Left lobe of liver (tissue), 2 donors: ENCODE measurements at places on chromosomes 16 and 17. TPM values are rescaled to one million over a fixed set of nuclear protein-coding genes. Genes with fewer than 3 reads are reported as not detected.

GRCh38 chr16:25260416-25260815, 2.8 kb upstream of the ZKSCAN2 start:
- DNase-seq, result no peak

- peak; percentile 97 for DNase-seq
These were observed at the start of gene CES1 for GRCh38 chr16:55832773-55833691. CES1 (minus strand) TSS chr16:55833096; CDS start chr16:55833055, 41 bp downstream.

The ARL5C gene
- total RNA-seq, result not detected

DNA sequence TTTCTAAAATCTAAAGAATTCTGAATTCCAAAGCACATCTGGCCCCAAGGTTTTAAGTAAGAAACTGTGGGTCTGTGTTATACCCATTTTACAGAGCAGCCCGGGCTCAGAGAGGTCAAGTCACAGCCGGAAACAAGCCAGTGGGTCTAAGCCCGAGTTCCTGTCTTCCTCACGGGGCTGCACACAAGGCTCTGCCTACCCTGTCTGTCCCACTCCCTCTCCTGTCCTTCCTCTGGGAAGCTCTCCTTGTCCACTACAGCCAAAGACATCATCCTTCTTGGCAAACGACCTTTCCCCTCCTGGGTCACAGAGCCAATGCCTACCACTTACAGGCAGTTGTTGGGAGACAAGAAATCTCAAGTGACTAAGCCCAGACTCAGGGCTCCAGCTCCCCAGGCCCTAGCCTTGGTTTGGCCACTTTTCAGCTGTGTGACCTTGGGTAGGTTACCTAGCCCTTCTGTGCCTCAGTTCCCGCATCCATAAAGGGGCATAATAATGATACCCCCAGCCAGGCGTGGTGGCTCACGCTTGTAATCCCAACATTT, 55.6 kb upstream of the MAP3K14 start:
- DNase-seq, result no peak

- no peak for DNase-seq
These were observed 6.4 kb downstream of the DOC2A start for GRCh38 chr16:30004424-30004776.

The OMG gene
- total RNA-seq, result 0.38 TPM

The GEMIN4 gene
- total RNA-seq, result 7.4 TPM

GRCh38 chr17:58083491-58084316, 485 bp downstream of the DYNLL2 start:
- DNase-seq, result peak; percentile 68

The C1QL1 gene
- total RNA-seq, result 0.13 TPM

The KRT35 gene
- not detected for total RNA-seq

GRCh38 chr16:19380328-19380727, 37.4 kb upstream of the TMC5 start:
- DNase-seq, result no peak

- DNase-seq, result no peak
These were observed 470.7 kb downstream of the SOX9 start for GRCh38 chr17:72591289-72592241.

- DNase-seq, result no peak
These were observed 72.1 kb upstream of the LYRM9 start for GRCh38 chr17:27965224-27965623.

DNA sequence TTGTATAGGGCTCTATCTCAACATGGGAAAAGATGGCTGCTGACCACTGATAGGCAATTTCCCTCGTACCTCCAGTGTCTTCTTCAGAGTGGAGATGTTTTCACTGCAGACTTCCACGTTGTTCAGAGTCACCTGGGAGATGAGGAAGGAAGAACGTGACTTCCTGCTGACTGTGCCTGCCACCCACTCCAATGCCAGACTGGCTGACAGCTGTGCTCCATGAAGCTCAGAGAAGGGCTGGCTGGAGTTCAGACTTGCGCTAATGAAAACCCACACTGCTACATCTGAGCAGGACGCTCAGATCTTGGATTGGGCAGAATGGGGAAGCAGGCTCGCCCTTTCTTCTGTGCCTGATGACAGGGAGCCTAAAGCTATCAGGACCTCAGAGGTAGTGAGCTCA, 33.1 kb downstream of the COG4 start:
- DNase-seq, result no peak

GRCh38 chr16:67781565-67781921, 24.8 kb downstream of the RANBP10 start:
- no peak for DNase-seq

DNA sequence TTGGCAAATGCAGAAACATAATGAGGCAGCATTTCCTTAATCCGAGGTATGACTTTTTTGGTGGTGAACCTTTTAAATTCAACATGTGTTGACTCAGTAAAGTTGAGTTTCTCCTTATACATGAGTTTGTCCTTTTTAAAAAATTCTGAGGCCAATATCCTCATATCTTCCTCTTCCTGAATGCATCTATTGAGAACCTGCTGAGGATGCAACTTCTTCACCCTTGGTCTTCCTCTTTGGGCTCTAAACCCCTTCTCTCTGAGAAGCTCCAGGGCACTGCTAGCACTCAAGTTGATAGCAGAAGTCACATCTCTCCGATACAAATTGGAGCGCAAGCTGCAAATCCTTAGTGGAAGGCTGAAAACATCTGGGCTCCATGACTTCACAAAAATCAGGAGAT, 3.3 kb downstream of the SLFN14 start:
- no peak for DNase-seq

The RPL27 gene
- 293 TPM for total RNA-seq

DNA sequence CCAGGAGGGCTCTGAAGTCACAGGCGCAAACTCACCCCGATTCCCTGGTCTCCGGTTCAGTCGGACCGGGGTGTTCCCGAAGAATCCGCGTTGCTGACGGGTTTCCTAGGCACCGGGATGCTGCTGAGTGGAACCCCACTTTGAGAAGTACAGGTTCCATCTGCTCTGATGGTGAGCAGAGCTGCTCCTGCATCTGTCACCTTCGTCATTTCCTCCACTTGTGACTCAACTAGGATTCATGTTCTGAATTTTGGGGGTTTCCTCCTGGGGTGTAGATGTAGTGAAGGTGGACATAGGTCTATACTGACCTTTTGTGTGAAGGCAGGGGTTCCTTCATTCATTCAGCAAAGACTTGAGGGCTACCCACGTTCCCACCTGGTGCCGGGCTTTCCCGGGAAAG, 25.0 kb downstream of the LGALS3BP start:
- no peak for DNase-seq

The PERCC1 gene
- total RNA-seq, result not detected

- no peak for DNase-seq
These were observed 31.1 kb downstream of the SLFN11 start for GRCh38 chr17:35342276-35342675.

DNA sequence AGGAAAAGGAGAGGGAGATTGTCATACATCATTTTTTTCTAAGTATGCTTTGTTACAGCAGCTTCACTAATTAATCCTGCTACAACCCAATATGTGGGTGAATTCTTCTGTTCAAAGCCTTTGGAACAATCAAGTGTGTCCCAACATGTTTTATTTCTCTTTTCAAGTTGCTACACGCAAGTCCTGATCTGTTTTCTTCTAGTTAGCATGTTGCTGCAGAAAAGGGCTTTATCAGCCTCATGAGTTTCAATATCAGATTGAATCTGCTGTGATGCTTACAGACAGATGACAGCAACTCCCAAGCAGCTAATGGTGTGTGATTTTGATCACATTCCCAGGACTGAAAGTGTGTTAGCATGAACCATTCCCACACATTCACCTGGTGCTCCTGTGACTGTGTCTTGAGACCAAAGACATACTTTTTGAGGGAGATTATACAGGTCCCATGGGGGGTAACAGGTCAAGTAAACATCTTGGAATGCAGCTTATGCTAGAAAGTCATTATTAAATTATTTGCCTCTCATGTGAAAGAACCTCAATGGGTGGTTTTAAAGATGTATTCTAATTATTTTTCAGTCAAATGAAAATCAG, 96.9 kb upstream of the KCNJ16 start:
- DNase-seq, result no peak

The PIRT gene
- total RNA-seq, result not detected

GRCh38 chr17:9837551-9838471, 12.1 kb downstream of the GLP2R start:
- no peak for DNase-seq

DNA sequence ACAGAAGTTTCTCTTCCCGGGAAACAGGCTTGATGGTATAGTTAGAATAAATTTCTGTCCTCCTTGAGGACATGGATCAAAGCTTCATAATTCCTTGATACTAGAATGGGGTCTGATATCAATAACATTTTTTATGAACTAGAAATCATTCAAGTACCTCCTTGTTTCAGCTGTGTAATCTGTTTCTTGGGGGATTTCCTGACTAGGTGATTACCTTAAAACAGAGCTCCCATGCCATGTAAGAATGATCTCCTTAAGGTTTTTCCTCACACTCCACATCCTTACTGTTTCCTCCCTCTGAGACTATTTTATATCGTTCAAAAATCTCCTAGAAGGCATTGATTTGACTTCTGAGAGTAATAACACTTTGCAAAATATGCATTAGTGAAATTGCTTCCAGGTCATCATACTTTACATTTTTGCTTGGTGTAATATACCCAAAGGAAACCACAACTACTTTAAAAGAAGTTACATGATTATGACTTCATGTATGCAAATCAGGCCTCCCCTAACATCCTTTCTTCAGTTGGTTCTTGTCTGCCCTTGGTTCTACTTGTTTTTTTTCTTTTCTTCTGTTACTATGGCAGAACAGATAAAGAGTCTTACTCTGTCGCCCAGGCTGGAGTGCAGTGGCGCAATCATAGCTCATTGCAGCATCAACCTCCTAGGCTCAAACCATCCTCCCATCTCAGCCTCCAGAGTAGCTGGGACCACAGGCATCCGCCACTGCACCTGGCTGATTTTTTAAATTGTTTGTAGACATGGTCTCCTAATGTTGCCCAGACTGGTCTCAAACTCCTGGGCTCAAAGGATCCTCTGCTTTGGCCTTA, 388.8 kb downstream of the ZFHX3 start:
- no peak for DNase-seq

- DNase-seq, result no peak
These were observed 79.4 kb downstream of the PRKCA start for GRCh38 chr17:66381701-66382362.

The TMEM170A gene
- 10.5 TPM for total RNA-seq

GRCh38 chr16:86388976-86389375, 121.4 kb upstream of the FOXF1 start:
- DNase-seq, result no peak

GRCh38 chr17:39867084-39867879, 720 bp upstream of the ZPBP2 start:
- no peak for DNase-seq

The MT1G gene
- 5,960 TPM for total RNA-seq

The RNF222 gene
- total RNA-seq, result not detected

The CD7 gene
- total RNA-seq, result 1.4 TPM

- DNase-seq, result no peak
These were observed 591.1 kb upstream of the C16orf82 start for GRCh38 chr16:26475596-26475995.

DNA sequence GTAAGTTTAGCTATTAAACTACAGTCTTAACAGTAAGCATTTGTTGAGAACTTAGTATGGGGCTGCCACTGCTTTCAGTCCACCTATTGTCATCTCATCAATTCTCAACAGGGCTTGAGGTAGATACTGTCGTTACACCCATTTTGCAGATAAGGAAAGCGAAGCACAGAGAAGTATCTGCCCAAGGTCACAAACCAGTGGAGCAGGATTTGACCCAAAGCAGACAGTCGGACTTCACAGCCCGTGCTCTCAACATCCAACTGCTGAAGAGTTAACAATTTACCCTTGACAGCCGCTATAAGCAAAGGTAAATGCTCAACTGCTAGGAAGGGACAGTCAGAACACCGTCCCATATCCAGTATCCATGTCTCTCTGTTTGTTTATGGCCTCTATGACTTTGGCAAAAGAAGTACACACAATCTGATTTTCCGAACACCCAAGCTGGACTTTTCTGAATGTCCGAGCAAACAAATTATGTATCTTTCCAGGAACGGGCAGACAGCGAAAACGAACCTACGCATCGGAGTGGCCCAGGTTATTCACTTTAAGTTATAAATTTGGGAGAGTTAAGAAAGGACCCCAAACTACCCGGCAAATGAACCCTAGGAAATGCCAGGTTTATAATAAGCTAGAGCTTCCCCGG, 1.2 kb downstream of the SIAH1 start:
- DNase-seq, result peak; percentile 59

The MYH2 gene
- total RNA-seq, result not detected

The DDX42 gene
- total RNA-seq, result 33.6 TPM

DNA sequence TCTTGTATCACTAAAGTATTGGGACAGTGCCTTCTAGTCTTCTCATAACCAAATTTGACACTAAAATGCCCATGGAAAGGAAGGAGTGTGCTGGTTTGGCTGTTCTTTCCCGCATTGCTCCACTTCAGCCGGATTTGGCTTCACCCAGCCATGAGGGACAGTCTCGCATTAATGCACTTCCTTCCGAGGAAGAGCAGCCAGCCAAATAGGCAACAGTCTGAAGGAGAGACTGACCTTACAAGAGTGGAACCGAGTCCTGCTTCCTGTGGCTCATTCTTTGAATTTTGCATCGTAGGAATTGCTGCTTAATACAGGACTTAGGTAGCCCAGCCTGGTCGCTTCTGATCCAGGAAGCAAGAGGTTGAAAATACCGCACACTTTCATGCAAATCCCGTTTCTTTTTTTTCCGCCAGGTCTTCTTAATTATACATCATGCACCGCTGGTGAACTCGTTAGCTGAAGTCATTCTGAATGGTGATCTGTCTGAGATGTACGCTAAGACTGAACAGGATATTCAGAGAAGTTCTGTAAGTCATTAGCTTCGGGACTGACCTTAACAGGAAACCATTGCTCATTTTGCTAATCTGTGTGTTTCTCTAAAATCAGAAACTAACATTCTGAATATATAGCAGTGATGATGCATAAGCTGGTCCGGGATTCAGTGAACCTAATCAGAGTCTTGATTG, 38.2 kb downstream of the CLEC16A start:
- no peak for DNase-seq

The GAS7 gene
- 2.4 TPM for total RNA-seq

The CNTNAP4 gene
- not detected for total RNA-seq

DNA sequence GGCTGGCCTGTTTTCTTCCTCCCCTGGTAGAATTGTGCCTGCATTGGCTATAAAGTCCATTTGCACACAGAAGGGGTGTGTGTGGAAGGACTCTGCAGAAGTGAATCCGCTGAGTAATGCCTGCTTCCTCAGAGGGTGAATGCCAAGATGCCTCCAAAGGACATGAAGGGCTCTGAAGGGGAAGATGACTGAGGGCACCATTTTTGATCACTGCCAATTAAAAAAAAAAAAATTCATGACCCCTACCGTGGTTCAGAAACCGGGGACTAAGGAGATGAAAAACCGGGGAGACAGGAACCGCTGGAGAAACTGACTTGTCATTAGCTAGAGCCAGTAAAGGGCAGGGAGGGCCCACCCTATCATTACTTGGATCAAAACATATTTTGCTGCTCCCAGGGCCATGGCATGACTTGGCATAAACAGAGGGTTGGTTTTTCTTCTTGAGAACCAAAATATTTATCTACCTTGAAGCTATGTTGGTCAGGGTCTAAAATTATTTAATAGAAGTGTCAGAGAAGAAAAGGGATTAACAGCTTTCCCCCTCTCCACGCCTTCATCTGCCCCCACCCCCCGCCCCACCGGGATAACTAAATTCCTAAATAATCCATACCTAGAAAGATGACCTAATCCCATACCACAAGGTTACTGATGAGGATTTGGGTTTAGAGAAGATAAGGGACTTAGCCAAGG, 3.6 kb upstream of the USP7 start:
- DNase-seq, result no peak
